ENCODE measurements at places on chromosomes 13 and 19.

- no peak for DNase-seq
Observed at GRCh38 chr13:104847922-104848321, 1687.5 kb downstream of the EFNB2 start.

GRCh38 chr19:19329126-19329525 lies 8.5 kb downstream of the MAU2 start:
- DNase-seq = peak; percentile 26

GRCh38 chr13:33014291-33014690 lies 1.9 kb upstream of the KL start:
- DNase-seq = no peak

DNA sequence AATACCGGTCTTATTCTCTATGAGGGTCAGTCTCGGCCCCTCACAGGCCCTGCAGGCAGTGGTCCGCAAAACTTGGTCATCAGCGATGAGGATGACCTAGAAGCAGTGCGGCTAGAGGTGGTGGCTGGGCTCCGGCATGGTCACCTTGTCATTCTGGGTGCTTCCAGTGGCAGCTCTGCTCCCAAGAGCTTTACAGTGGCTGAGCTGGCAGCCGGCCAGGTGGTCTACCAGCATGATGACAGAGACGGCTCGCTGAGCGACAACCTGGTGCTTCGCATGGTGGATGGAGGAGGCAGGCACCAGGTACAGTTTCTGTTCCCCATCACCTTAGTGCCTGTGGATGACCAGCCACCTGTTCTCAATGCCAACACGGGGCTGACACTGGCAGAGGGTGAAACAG lies 1.8 kb downstream of the FREM2 start:
- DNase-seq = no peak

GRCh38 chr19:49059053-49059452 lies 1.5 kb upstream of the CGB7 start:
- no peak for DNase-seq

DNA sequence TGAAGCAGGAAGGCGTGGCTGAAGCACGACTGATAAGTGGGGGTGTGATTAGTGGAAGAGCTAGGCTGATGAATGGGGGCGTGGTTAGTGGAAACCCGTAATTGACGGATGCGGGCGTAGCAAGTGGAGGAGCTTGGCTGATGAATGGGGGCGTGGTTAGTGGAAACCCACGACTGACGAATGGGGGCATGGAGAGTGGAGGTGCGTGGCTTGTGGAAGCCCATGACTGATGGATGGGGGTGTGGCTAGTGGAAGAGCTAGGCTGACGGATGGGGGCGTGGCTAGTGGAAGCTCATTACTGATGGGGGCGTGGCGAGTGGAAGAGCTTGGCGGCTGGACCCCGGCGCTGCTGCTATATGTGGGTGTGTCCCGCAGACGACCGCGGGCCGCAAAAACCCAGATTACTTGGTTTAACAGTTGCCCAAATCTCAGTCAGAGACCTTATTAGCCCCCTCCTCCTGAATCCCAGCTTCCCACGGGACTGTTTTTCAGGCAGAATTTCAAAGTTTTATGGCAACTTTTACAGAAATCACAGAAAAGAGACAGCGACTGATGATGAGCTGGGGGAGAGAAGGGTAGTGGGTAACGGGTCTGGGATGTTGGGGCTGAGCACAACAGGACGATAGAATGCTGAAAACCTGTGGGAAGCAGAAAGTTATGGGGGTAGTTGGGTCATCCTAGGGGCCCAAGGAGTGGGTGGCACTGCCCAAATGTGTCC lies 9.0 kb upstream of the MEIS3 start:
- DNase-seq = peak; percentile 92

- DNase-seq = no peak
Observed at GRCh38 chr19:33395561-33396550, 22.3 kb downstream of the CEBPG start.

DNA sequence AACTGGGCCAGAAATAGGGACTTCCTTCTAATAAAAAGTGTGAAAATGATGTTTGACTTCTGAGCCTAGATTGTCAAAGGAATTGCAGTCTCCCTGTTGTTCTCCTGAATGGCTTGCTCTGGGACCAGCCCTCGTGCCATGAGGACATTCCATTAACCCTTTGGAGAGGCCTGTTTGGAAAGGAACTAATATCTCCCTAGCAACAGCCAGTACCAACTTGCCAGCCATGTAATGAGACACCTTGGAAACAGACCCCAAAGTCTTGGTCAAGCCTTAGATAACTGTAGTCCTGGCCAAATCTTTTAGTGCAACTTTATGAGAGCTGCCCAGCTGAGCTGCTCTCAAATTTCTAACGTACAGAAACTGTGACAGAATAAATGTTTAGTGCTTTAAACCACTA lies 8.2 kb upstream of the SIAH3 start:
- DNase-seq = no peak

GRCh38 chr13:29523199-29523961 lies 72.1 kb downstream of the SLC7A1 start:
- DNase-seq = no peak

GRCh38 chr13:45595965-45596364 lies 19.6 kb downstream of the ERICH6B start:
- DNase-seq = no peak

- DNase-seq = no peak
Observed at GRCh38 chr19:2354670-2355069, 5.4 kb upstream of the TMPRSS9 start.

- no peak for DNase-seq
Observed at GRCh38 chr13:33937373-33938098, 119.6 kb downstream of the RFC3 start.

DNA sequence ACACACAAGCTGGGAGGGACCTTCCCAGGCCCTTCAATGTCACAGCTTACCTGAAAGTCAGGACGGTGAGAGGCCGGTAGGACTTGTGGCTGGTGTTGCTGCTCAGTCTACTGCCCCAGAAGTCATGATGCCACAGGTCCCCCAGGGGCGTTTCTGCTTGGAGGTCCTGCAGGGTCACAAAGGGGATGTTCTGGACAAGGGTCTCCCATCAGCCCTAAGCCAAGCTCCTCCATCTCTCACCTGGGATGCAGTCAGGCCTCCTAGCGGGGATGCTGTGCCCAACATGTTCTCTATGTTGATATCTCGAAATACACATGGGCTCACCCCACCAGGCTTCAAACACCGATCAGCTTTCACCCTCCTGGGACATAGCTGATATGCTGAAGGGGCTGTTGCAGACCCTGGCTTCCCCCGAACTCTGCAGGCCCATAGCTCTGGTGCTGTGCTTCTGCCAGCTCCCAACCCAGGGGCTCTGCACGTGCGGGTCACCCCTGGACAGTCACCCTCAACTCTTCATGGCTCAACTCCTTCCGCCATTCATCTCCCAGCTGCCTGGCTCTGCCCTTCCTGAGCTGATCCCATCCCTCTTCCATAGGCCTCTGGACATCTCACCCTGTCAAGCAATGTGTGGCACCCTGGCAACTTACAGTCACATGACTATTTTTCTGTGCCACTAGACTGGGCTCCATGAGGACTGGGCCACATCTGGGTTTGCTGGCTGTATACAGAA lies 10.3 kb downstream of the TMTC4 start:
- DNase-seq = no peak

DNA sequence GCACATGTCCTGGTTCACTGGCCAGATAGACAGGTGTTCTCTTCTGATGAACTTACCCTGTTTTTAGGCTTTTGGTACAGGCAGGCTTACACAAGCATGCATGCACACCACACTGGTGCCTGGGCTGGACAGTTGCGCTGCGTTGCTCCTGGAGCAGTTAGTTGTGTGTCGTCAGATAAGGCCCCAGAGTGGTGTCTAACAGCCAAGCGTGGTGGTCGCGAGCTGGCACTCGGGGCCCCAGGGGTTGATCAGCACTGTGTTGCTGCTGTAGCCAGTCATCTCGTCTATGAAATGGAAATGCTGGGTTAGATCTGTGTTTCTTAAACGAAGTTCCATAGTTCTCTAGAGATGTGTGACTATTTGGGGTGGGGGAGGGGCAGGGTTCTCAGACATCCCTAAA lies 24.6 kb upstream of the TEX29 start:
- DNase-seq = no peak

GRCh38 chr19:48681127-48681470 lies 8.3 kb upstream of the NTN5 start:
- no peak for DNase-seq

DNA sequence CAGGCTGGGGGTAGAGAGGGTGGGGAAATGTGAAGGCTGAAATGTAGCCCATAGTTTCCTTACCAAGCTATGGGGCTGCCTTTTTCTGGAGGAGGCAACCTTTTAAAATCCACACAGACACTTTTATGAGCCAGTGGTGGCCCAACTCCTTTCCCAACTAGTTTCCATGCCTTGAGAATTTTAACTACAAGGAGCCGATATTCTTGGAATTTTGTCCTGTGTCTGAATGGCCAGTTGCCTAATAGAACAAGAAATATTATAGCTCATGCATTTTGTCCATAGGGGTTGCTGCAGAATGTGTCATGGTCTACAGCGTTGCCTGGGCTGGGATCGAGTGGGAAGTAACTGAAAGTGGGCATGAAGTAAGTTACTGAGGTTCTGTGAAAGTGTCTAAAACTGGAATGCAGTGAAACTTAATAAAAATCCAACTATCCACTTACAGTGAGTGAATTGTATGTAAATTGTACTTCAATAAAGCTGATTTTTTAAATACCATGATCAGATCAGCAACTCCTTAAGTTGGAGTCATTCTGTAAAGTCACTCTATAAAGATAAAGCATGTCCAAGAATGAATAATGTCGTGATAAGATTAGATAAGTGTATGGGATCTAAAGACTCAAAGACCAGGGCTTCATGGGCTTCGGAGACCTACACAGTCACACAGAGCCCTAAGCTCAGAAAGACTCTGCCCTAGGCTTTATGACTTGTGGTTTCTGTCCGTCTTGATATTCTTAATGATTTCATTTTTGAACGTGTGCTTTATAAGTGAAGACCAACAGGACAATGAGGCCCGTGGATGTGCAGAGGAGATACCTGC lies 122.6 kb upstream of the FNDC3A start:
- DNase-seq = no peak

GRCh38 chr19:32317086-32317485 lies 28.3 kb upstream of the ZNF507 start:
- no peak for DNase-seq

GRCh38 chr13:22031702-22032286 lies 360.9 kb downstream of the FGF9 start:
- no peak for DNase-seq

DNA sequence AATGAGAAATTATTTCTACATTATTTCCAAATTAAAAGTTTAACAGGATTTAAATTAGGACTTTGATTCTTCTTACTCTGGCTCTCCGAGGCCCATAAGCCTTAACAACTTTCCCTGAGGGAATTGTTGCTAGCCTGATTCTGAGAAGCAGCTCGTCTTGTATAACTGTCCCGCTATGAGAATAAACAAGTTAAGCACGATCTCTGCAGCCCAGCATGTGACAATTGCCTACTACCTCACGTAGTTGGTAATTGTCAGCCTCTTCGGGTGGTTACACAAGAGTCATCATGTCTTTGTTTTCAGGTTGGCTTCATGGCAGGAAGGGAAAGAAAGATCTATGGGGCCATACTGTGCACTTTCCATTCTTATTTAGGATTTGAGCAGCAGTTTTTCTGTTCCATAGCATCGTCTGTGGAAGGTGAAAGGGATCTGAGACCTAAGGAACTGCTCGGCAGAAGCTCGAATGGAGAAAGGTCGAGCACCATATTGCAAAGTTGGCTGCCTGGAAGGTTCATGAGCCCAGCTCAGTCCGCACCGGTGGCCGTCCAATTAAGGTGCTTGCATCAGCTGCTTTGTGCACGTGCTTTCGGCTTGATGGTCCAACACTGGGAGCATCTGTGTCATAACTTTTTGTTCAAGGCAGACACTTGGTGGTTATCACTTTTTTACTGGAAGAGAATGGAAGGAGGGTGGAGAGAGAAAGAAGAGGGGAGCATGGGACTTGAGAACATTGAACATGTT lies 1.8 kb upstream of the STARD13 start:
- no peak for DNase-seq

DNA sequence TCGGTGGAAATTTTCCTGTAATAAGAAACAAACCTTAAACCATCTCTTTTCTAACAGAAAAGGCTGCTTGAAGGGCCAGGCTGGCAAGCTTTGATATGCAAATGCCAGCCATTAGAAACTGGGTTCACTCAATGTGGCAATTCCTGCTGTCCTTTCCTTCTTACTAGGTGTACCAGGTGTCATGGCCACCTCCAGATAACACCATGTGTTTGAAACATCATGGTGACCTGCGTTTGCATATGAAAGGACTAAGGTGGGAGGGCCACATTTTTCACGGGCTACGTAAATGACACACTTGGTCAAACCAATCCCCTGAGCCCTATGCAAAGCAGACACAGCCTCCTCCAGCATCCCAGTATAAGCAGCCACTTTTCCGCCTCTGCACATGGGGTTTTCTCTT lies 789.1 kb upstream of the SLITRK5 start:
- DNase-seq = no peak

- no peak for DNase-seq
Observed at GRCh38 chr13:34070544-34071303, 252.8 kb downstream of the RFC3 start.

GRCh38 chr13:103510007-103510535 lies 443.9 kb upstream of the SLC10A2 start:
- DNase-seq = no peak

DNA sequence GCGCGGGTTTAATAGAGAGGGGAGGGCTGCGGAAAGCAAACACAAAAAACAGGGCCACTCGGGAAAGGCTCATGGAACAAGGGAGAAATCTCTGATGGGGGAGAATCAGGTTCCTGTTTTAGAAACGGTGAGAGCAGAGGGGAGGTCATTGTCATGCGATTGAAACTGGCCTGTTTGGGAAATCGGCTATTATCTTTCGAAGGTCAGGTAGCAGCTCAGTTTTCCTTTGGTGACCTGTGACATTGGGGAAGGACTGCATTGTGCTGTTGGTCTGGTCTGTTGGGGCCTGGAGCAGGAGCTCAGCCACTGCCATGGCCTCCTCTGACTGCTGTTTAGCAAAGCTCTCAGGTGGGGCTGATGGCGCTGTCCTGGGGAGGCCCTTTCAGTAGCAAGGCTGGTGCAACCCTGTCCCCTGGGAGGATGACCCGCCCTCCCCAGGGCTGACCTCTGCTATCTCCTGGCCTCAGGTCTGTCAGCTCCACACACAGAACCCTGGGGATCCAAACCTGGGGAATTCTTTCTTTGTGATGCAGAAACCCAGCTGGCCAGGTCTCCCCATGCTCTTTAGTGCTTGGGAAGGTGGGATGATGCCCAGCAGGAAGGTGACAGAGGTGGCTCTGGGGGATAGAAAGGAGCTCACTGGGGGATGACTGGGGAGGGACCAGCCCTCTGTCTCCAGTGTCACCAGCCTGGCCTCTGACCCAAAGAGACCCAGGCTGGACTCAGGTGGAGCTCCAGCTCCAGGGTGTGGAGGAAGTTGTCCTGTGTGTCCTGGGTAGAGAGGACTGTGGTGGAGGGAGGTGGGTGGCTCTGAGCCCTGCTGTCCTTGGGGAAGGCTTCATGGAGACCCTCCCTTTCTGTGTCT lies 21.2 kb upstream of the CD177 start:
- no peak for DNase-seq

- no peak for DNase-seq
Observed at GRCh38 chr13:113548171-113548641, 36.3 kb upstream of the TFDP1 start.

Data from GM12864 (cell line).